ENCODE measurements at places on chromosomes 13 and 19. TPM values are rescaled to one million over a fixed set of nuclear protein-coding genes. Genes with fewer than 3 reads are reported as not detected.

The ZIC5 gene
- total RNA-seq: 6.7 TPM

- no peaks in the 10 kb centered on the region for H3K36me3 ChIP-seq
- H3K4me1 ChIP-seq: no peaks in the 10 kb centered on the region
- H3K4me3 ChIP-seq: no peak overlapping the region
- H3K27me3 ChIP-seq: no peaks in the 10 kb centered on the region
- no peak overlapping the region for H3K27ac ChIP-seq
These were observed 12.6 kb upstream of the NDFIP2 start for GRCh38 chr13:79468402-79468801.

The CEACAM20 gene
- total RNA-seq: not detected

GRCh38 chr13:44703371-44703770 lies 127.2 kb upstream of the TSC22D1 start:
- no peak overlapping the region for H3K4me3 ChIP-seq
- no peaks in the 10 kb centered on the region for H3K36me3 ChIP-seq
- H3K4me1 ChIP-seq: peaks cover 7% of the 10 kb centered on the region
- no peaks in the 10 kb centered on the region for H3K27me3 ChIP-seq
- no peak overlapping the region for H3K27ac ChIP-seq

DNA sequence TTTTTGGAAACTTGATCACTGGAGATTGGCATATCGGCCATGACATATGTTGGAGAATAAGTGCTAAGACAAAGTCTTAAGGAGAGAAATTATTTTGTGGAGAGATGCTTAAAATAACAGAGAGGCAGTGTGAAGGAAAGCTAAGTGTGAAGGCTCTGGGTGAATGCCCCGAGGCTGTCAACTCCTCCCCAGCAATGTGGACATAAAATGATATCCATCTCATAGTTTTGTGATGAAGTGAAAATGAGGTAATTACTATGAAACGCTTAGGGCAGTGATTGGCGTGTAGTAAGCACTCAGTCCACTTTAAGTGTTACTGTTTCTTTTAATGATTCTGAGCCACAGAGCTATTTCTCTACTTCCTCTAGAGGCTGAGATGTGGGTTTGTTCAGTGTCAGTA lies 195.8 kb upstream of the KLF12 start:
- DNase-seq: no peak
- peaks cover 10% of the 10 kb centered on the region for H3K4me1 ChIP-seq
- H3K4me3 ChIP-seq: no peak overlapping the region
- H3K36me3 ChIP-seq: no peaks in the 10 kb centered on the region

- no peaks in the 10 kb centered on the region for H3K27me3 ChIP-seq
- H3K36me3 ChIP-seq: peaks cover 4% of the 10 kb centered on the region
- H3K4me3 ChIP-seq: no peak overlapping the region
These were observed 140.7 kb upstream of the RFC3 start for GRCh38 chr13:33677215-33677614.

- no peaks in the 10 kb centered on the region for H3K36me3 ChIP-seq
- DNase-seq: no peak
- H3K4me1 ChIP-seq: no peaks in the 10 kb centered on the region
- no peaks in the 10 kb centered on the region for H3K27me3 ChIP-seq
- H3K27ac ChIP-seq: no peak overlapping the region
These were observed 1378.0 kb upstream of the PCDH9 start for GRCh38 chr13:68608147-68608546.

The PDX1 gene
- total RNA-seq: not detected

The RFPL4AL1 gene
- not detected for total RNA-seq

DNA sequence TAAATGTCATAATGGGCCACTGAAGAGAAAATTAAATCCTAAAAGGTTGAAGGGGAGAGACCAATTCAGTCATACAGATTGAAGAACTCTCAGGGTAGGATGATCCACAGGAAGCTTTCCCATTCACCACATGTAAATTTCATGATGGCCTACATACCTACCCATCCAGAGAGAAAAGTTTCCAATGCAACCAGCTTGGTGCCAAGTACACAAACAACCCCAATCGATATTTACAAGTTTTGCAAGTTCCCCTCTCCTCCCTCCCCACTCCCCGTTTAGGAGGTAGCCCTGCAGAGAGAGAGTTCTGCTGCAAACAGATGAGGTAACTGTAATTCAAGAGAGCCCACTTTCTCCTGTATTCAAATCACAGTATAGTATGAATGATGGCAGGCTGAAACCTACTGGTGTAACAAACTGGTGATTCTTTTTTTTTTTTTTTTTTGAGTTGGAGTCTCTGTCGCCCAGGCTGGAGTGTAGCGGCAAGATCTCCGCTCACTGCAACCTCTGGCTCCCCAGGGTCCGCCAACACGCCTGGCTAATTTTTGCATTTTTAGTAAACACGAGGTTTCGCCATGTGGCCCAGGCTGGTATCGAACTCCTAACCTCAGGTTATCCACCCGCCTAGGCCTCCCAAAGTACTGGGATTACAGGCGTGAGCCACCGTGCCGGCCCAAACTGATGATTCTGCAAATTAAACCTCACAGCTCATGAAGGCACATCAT lies 14.4 kb downstream of the FOXO1 start:
- no peak for DNase-seq
- no peaks in the 10 kb centered on the region for H3K27me3 ChIP-seq
- no peak overlapping the region for H3K4me3 ChIP-seq
- H3K36me3 ChIP-seq: no peaks in the 10 kb centered on the region

- H3K27ac ChIP-seq: no peak overlapping the region
- peaks cover 3% of the 10 kb centered on the region for H3K36me3 ChIP-seq
- H3K4me3 ChIP-seq: peak overlapping the region; percentile 100
- peaks cover 21% of the 10 kb centered on the region for H3K27me3 ChIP-seq
- H3K4me1 ChIP-seq: peaks cover 19% of the 10 kb centered on the region
- DNase-seq: no peak
These were observed 1.3 kb downstream of the ATP7B start for GRCh38 chr13:52009946-52010345.

GRCh38 chr19:31068268-31068667 lies 281.0 kb downstream of the TSHZ3 start:
- peaks cover 3% of the 10 kb centered on the region for H3K27me3 ChIP-seq
- H3K27ac ChIP-seq: no peak overlapping the region
- peaks cover 24% of the 10 kb centered on the region for H3K4me1 ChIP-seq
- H3K36me3 ChIP-seq: no peaks in the 10 kb centered on the region

GRCh38 chr19:54309811-54310210 lies 3.2 kb downstream of the LILRA5 start:
- DNase-seq: no peak
- H3K27ac ChIP-seq: no peak overlapping the region
- H3K27me3 ChIP-seq: peaks cover 50% of the 10 kb centered on the region
- H3K4me1 ChIP-seq: no peaks in the 10 kb centered on the region
- no peak overlapping the region for H3K4me3 ChIP-seq

The ELSPBP1 gene
- total RNA-seq: not detected

DNA sequence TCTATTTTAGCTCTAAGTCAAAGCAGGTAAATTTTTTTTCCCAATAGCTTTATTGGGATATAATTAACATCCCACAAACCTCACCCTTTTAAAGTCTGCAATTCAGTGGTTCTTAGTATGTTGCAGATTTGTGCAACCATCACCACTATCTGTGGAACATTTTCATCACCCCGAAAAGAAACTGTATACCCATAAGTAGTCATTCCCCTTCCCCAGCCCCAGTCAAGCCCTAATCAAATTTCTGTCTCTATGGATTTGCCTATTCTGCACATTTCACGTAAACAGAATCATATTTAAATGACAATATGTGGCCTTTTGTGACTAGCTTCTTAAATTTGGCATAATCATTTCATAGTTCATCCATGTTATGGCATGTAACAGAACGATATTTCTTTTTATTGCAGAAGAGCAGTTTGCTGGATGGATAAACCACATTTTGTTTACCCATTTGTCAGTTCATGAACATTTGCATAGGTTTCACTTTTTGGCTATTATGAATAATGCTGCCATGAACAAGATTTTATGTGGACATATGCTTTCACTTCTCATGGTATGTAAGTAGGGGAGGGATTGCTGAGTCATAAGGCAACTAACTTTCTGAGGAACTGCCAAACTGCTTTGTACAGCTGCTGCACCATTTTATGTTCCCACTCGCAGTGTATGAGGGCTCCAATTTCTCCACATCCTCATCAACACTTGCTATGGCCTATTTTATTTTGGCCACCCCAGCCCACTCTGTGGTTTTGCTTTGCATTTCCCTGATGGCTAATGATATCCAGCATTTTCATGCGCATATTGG lies 10.9 kb downstream of the SLC46A3 start:
- no peak overlapping the region for H3K27ac ChIP-seq
- no peaks in the 10 kb centered on the region for H3K27me3 ChIP-seq
- H3K4me1 ChIP-seq: no peaks in the 10 kb centered on the region
- DNase-seq: no peak

The CEACAM1 gene
- total RNA-seq: not detected

DNA sequence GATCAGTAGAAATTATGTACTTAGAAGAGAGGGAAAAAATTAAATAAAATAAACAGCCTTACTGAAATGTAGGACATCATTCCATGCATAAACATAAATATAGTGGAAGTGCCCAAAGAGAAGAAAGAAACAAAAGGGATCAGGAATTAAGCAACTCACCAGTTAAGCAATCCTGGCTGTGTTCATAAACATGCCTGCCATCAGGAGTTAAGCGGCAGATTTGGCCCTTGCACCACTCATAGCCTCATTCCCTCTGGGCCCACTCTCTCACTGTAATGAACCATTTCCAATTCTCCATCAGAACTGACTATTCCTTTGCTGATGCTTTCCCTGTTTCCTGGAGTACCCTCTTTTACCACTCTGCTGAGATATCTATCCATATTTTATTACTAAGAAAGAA lies 281.4 kb downstream of the LHFPL6 start:
- DNase-seq: no peak
- no peak overlapping the region for H3K4me3 ChIP-seq
- peak overlapping the region; percentile 48 for H3K27ac ChIP-seq
- no peaks in the 10 kb centered on the region for H3K27me3 ChIP-seq
- H3K36me3 ChIP-seq: no peaks in the 10 kb centered on the region

GRCh38 chr13:106918557-106918860 lies 350.6 kb upstream of the ARGLU1 start:
- H3K4me3 ChIP-seq: peak overlapping the region; percentile 84
- no peak for DNase-seq
- H3K36me3 ChIP-seq: no peaks in the 10 kb centered on the region
- peak overlapping the region; percentile 23 for H3K27ac ChIP-seq
- peaks cover 72% of the 10 kb centered on the region for H3K4me1 ChIP-seq

GRCh38 chr19:33193865-33194362 lies at the start of gene LRP3:
Gene LRP3, plus strand, starts transcription at chr19:33194330. Its CDS starts 456 bp downstream, at chr19:33194786.
- H3K4me3 ChIP-seq: peak within 1 kb of the TSS; percentile 96
- peaks cover 8% of the 10 kb centered on the region for H3K4me1 ChIP-seq
- no peaks in the 10 kb centered on the region for H3K36me3 ChIP-seq
- DNase-seq: peak; percentile 43

DNA sequence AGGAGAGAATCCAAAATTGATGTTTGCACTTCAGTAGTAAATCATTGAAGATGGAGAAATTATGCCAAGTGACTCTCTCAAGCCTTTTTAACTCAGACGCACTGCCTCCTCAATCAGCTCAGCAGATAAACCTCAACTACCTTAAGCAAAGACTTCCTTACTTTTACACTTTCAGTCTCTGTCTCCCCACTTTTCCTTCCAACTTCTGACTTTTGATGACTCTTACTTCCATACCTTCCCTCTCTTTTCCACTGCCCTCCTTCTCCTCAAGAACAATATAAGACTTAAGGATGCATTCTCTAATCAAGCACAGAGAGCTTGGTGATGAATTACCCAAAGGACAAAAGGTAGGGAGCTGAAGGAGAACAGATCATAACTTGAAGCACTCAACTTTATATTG lies 4.8 kb upstream of the DACH1 start:
- H3K27me3 ChIP-seq: peaks cover 39% of the 10 kb centered on the region
- H3K27ac ChIP-seq: no peak overlapping the region
- H3K36me3 ChIP-seq: no peaks in the 10 kb centered on the region
- DNase-seq: no peak
- peak overlapping the region; percentile 2 for H3K4me3 ChIP-seq

GRCh38 chr19:56199687-56200086 lies 2.1 kb upstream of the ZSCAN5B start:
- H3K4me3 ChIP-seq: no peak overlapping the region
- DNase-seq: no peak
- H3K27me3 ChIP-seq: peaks cover 21% of the 10 kb centered on the region
- H3K36me3 ChIP-seq: no peaks in the 10 kb centered on the region
- no peak overlapping the region for H3K27ac ChIP-seq

DNA sequence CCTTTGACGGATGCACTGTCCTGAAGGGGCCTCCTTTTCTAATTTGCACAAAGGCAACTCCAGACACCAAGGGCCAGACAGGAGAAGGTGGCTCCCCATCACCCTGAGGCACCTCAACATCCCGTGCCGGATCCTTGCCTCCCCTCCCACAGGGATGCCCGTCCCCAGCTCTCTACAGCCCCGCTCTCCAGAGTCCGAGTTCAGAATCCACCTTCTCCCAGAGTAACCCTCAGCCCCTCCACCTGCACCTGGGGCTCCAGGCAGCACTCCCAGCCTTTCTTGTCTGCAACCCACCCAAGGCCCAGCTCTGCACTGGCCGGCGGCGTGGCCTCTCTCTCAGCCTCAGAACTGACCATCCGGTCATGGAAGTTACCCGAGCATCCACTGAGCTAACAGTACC lies 4.8 kb downstream of the NDUFB7 start:
- H3K36me3 ChIP-seq: peaks cover 5% of the 10 kb centered on the region
- H3K27ac ChIP-seq: peak overlapping the region; percentile 67
- peaks cover 11% of the 10 kb centered on the region for H3K4me1 ChIP-seq

DNA sequence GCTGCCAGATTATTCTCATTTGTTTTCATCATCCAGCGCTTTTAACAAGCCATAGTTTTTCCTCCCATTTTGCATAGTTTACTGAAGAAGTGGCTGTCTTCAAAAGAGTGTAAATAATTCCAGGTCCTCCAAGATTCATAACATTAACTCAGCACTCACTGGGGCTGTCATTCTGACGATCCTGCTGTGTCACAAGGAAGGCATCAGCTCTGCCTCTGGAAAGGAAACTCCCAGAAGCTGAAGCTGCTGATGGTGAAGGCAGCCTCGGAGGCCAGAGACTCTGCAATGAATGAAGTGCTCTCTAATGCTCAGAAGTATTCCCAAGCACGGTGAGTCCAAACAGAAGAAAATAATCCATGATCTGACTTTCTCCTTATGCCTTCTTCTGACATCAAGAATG lies 60.0 kb downstream of the FLT1 start:
- no peaks in the 10 kb centered on the region for H3K36me3 ChIP-seq
- no peak overlapping the region for H3K27ac ChIP-seq
- H3K4me3 ChIP-seq: no peak overlapping the region

The ZNF772 gene
- total RNA-seq: 14.6 TPM

- H3K27me3 ChIP-seq: no peaks in the 10 kb centered on the region
- H3K4me3 ChIP-seq: peak overlapping the region; percentile 38
- peaks cover 42% of the 10 kb centered on the region for H3K4me1 ChIP-seq
- H3K27ac ChIP-seq: no peak overlapping the region
- H3K36me3 ChIP-seq: peaks cover 8% of the 10 kb centered on the region
These were observed 104.5 kb downstream of the URI1 start for GRCh38 chr19:30046522-30046921.

GRCh38 chr13:72109863-72110262 lies 242.9 kb upstream of the DACH1 start:
- no peak for DNase-seq
- no peak overlapping the region for H3K27ac ChIP-seq
- H3K4me3 ChIP-seq: no peak overlapping the region
- no peaks in the 10 kb centered on the region for H3K27me3 ChIP-seq

GRCh38 chr13:39607876-39608275 lies 4.9 kb upstream of the LHFPL6 start:
- H3K4me1 ChIP-seq: peaks cover 17% of the 10 kb centered on the region
- DNase-seq: no peak
- no peaks in the 10 kb centered on the region for H3K36me3 ChIP-seq
- no peaks in the 10 kb centered on the region for H3K27me3 ChIP-seq

The LILRA5 gene
- not detected for total RNA-seq
